ENCODE measurements at places on chromosomes 6 and 20.

DNA sequence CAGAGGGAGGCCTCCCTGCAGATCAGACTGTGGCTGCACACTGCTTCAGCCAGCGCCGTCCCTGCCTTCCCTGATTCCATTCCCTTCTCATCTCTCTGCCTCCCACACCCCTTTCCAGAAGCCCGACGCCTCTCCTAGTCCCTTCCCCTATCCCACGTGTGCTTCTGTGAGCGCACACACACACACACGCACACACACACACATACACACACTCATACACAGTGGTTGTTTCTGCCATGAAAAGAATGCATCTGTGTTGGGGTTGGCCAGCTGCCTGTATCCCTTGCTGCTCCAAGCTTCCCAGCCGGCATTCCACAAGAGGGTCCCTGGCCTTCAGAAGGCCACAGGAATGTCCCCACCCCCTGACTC is 51.7 kb downstream of the MOCS1 start:
- peak; percentile 90 for DNase-seq

- no peak for DNase-seq
Measured at GRCh38 chr20:62045118-62045517, 20.6 kb downstream of the TAF4 start.

DNA sequence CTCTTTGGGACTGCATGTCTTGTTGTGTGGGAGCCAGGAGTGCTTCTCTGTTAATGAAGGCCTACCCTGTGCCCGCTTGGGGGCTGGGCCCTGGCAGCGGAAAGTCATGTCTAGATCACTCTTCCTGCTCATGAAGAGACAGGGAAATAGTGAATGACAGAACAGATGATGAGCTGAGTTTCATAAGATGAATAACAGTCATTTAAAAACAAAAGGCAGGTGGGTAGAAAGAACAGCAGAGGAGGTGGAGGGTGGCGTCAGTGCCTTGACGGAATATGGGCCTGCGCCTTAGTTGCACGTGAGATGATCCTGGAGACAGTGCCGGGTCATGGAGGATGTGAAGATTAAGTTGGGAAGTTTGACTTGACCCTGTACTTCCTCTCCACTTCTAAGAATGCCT is 85.5 kb downstream of the ARID1B start:
- DNase-seq, result no peak

DNA sequence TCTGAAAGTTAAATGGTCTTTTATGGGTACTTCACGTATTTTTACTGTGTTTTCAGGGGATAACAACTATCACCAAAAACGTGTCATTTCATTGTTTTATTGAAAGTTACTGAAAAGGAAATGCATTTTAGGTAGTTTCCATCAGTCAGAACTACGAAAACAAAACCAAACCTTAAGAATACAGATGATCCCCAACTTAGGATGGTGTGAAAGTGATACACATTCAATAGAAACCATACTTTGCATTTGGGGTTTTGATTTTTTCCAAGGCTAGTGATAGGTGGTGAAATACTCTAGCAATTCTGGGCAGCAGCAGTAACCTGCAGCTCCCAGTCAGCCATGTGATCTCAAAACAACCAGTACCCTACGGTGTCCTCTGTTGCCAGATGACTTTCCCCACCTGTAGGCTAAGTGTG is 25.9 kb upstream of the EFHC1 start:
- no peak for DNase-seq

DNA sequence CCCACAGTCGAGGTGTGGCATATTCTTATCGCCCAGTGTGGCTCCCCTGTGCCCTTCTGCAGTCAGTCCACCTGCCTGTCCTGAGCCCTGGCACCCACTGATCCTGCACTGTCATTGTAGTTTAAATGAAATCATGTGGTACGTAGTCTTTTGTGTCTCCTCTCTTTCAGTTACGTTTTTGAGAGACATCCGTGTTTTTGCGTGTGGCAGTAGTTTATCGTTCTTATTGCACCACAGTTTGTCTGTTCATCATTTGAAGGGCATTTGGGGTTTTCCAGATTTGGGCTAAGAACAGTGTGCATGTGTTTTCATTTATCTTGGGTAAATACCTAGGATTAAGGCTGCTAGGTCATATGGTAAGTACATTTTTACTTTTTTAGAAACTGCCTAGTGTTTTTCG is 49.3 kb downstream of the SPATA2 start:
- peak; percentile 42 for DNase-seq

DNA sequence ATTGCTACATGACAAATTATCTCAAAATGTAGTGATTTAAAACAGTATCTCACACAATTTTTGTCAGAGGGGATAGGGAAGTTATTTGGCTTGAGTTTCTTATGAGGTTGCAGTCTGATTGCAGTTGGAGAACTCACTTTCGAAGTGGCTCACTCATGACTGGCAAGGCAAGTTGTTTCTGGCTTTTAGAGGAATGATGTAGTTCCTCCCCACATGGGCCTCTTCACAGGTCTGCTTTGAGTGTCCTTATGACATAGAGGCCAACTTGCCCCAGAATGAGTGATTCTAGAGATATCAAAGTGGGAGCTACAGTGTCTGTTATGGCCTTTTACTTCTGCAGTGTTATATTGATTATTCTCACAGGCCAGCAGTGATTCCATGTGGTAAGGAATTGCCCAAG is 6.1 kb downstream of the DOP1A start:
- DNase-seq, result no peak

DNA sequence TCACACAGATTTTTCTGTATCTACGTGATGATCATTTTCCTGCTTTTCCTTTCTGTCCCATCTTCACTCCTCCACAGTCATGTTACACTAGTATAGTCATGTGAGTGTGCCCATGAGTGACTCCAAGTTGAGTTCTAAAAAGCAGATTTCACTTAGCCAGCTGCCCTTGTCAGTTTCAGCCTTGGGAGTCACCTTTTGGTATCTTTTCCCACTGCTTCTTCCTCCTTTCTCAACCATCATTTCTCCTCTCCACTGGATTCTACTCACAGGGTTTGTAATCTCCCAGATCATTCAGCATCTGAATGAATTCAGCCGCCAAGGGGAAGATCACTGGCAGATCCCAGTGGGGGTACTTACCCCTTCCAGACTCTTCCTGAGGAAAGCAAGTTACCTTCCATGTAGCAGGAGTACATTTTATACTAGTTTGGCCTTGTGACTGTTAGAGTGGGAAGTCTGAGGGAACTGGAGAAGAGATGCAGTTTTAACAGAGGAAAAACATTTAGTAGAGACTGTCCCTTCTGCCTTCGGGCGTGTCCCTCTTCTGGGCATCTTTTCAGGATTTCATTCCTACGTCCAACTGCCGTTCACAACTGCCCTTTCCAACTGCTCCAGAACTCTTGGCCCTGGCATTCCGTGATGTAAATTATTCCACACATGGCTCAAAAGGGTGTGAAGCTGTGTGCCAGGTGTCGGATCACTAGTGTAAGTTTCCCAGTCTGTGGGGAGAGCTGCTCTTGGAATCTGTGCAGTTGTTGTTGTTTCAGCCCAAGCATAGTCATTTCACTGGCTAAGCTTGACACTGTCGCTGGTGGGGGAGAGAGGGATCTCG is 38.9 kb downstream of the BICRAL start:
- no peak for DNase-seq

- no peak for DNase-seq
Measured at GRCh38 chr6:138440758-138441357, 36.8 kb downstream of the HEBP2 start.

- no peak for DNase-seq
Measured at GRCh38 chr20:20796766-20797440, 84.5 kb upstream of the RALGAPA2 start.

DNA sequence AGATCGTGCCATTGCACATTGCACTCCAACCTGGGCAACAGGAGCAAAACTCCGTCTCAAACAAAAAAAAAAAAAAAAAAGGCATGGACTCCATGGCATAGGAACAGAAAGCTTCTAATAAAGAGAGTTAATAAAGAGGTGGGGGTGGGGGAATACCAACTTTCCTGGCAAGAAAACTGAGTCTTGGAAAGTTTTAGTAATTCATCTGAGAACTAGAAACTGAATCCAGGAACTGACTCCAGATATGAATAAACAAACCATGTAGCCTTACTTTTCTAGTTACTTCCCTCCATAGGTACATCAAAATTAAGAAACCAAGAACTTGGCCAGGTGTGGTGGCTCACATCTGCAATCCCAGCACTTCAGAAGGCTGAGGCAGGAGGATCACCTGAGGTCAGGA is 38.5 kb downstream of the PTPRT start:
- no peak for DNase-seq

- no peak for DNase-seq
Measured at GRCh38 chr6:10305790-10306415, 109.0 kb downstream of the TFAP2A start.

DNA sequence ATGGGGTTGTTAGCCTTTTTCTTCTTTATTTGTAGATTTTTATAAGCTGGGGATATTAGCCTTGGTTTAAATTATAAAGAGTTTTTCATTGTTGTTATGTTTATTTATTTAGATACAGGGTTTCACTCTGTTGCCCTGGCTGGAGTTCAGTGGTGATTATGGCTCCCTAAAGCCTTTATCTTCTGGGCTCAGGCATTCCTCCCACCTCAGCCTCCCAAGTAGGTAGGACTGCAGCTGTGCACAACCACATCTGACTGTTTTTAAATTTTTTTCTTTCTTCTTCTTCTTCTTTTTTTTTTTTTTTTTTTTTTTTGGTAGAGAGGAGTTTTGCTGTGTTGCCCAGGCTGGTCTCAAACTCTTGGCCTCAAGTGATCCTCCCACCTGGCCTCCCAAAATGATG is 80.9 kb downstream of the UBE3D start:
- no peak for DNase-seq

DNA sequence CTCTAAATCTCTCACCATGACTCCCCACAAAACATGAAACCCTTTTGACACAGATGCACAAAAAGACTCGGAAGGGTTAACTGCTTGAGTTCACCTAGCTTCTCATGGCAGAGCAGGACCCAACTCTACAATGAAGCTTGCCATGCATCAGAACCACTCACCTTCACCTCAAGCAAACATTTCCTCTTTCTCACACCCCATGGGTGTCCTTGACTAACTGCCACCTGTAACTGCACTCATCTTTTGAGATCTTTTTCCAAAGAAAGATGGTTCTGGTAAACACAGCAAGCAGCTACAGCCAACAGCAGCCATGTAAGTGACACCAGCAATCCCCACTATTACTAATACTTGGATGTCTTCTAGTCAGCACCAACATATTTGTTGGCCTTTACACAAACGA is 76.5 kb downstream of the EFHC1 start:
- no peak for DNase-seq

DNA sequence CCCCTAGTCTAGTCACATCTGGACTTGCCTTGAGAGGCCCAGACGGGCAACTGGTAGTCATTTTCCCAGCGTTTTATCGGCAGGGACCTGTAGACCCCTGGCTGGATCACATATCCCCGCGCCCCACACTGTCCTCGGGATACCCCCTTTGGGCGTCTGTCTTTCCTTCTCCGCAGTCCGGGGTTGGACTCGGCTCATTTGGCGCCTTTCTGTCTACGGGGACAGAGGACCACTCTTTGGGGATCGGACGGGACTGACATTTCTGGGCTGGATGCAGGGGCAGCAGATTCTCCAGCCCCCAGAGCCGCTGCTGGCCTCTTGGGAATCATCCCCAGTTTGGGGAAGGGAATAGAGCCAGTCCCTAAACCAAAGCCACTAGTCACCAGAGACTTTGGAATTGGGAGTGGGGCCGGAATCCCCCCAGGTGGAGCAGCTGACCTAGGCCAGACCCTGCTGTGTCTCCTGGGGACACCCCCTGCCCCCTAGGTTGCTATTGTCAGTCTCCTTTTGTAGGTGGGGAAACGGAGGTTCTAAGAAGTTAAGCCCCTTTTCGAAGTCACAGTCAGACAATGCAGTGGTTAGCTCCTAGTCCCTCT is 734 bp downstream of the FAM110A start:
- DNase-seq, result no peak

DNA sequence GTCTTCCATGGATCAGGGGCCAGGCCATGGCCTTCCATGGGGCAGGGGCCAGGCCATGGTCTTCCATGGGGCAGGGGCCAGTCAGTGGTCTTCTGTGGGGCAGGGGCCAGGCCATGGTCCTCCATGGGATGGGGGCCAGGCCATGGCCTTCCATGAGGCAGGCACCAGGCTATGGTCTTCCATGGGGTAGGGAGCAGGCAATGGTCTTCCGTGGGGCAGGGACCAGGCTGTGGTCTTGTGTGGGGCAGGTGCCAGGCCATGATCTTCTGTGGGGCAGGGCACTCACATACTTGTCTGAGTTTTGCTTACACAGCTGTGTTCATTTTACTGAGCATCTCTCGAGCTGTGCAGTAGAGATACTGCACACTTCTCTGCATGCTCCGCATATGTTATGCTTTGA is 57.3 kb upstream of the THBS2 start:
- DNase-seq, result no peak

Measured in ascending aorta (tissue), 2 donors.